GM03348 (cell line): ENCODE measurements at places on chromosomes 4 and X.

DNA sequence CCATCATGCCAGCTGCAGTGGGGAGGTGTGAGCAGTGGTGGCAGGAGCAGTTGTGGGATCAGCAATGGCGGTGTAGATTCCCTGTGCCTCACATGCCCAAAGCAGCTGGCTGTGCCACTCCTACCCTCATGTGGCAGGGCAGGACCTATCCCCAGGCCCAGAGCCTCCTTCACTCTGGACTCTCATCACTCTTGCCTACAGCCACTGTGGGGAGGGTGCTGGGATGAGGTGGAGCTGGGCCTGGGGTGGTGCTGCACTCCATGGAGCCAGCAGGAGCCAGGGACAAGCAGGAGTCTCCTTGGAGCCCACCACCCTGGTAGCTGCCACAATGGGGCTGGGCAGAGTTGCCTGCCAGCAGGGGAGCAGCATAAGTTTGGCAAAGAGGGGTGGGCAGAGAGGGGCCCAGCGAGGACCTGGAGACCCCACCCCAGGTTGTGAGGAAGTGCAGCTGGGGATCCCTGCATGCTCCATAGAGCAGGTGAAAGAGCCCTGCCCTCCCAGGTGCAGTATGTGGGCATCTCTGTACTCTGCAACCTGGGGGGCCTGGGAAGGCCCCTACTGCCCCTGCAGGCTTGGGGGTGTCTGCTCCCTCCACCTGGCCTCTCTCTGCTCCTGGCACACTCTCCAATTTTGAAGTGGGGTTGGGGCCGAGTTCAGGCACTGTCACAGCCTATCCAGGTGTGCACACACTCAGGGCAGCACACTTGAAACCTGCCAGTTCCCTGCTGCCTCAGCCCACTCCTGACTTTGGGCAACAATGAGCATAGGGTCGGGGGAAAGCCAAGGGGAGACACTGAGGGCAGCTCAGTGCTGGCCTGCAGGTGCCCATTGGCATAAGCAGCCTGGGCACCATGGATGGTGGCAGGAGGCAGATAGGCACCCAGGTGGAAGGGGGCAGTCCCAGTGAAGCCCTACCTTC lies 74.0 kb upstream of the INTU start:
- no peak for DNase-seq

DNA sequence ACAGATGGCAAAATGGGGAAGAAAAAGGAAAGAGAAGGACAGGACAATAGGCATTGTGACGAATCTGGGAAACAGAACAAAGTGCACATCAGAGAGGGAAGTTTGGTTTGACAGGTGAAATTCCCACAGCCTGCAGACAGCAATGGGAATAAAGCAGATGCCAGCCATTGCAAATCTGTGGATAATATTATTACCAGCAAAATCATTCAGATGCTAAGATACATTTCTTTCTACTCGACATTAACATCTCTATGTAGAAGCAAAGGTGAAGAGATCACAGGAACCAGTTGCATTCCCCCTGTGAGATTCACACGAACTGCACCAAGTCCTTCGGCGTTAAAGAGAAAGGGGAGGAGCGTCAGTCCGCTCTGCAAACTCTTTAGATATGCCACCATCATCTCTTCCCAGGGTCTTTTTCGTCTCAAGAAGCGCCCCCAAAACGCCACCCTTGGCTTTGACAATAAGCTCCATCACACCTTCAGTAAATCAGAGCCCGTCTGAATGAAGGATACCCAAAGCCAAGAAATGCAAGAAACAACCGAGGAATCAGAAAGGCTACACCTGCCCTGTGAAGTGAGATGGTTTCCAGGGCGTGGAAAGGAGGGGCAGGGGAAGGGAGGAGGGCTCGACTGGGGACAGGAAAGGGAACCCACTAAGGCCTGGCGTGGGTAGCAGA lies 1.9 kb downstream of the NEUROG2 start:
- DNase-seq = no peak

DNA sequence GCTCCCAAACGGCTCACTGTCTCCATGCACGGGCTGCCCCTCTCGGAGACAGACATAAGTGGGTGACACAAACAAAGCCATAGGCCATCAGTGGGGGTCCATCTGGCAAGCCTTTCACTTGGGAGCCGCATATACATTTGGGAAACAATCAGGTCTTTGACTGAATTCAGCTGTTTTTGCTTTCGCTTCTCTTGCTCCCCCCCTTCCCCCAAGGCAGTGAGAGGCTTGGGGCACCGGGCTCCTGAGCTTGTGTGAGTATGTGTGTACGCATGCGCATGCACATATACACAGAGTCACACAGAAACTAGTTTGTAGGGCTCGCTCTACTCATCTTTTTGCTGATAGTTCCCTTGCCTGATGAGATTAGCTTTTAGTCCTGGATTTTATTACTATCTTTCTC lies 284.4 kb downstream of the AFF2 start:
- DNase-seq = no peak

DNA sequence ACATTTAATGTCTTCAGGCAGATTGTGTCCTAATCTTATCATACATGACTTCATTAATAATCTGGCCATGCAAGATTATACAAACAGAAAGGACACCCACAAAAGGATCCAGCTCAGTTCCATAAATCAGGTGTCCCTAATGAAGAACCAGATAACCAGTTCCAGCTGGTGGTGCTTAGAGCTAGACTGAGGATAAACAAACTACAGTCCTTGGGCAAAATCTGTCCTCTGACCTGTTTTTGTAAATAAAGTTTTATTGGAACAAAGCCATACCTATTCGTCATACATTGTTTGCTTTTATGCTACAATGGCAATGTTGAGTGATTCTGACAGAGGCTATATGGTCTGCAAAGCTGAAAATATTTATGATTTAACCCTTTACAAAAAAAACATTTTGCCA lies 199.5 kb downstream of the MID1IP1 start:
- DNase-seq = no peak

- no peak for DNase-seq
Measured at GRCh38 chr4:1380368-1381151, 25.7 kb downstream of the NKX1-1 start.

DNA sequence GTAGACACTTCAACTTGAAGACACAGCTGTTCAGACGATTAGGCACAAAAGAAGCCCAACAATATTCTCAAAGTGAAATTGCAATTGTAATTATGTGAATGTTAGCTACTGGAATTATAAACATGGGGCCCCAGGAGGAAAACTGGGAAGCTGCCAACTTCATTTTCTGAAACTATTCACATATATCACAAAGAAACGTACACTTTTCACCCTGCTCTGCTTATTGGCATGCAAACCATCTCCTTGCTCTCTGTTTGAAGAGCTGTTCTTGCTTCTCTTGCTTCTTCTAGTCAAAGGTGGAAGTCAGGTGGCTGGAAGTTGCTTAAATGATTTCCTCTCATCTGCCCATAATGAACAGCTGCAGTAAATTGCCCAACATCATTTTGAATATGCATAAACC lies 320.1 kb downstream of the CFAP299 start:
- no peak for DNase-seq

DNA sequence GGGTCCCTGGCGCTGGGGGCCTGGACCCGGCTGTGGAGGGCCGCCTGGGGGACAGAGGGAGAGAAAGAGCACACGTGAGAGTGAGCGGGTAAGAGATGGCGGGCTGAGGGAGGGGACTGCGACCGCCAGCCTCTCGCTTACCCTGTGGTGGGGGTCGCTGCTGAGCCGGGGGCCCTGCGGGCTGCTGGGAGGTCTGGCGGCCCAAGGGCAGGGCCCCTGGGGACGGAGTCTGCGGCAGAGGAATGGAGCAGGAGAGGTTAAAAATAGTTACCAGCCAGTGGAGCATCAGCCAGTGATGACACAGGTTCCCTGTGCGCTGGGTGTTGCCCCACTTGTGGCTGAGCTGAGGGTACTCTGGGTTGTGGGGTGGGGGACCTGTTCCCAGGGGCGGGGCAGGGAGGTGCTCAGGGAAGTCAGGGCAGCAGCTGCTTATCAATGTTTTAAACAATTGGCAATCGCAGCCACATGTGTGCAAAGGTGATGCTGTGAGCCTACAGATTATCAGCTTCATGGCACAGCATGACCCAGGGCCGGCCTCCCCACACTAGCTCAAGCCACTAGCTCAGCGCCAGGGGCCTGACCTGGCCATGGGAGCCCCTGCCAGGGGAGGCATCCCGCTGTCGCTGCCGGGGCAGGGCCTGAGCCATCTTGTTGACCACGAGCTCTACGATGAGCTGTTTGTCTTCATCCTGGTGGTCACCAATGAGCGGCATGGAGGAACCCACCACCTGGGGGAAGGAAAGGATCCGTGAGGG lies 7.5 kb upstream of the TIMP1 start:
- DNase-seq = no peak
